ENCODE measurements at places on chromosomes 16 and 17.
A peak's percentile ranks its signal among the peaks of the same experiment; 100 is the strongest.

- DNase-seq = peak; percentile 90
Measured at GRCh38 chr17:2214929-2215615, 88.5 kb downstream of the SMG6 start.

DNA sequence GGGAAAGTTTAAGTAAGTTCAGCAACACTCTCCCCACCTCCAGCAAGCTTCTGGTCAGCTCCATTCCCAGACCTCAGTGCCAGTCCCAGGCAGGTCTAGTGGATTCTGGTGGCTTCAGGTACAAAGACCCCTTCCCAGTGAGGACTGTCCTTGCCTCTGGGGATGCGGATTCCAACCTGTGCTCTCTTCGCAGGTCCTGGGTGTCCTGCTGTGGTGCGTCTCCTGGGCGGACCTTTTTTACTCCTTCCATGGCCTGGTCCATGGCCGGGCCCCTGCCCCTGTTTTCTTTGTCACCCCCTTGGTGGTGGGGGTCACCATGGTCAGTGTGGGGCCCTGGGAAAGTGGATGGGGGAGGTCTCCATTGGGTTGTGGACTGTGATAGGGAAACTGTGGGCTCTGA, 21.8 kb downstream of the ABCC3 start:
- no peak for DNase-seq

GRCh38 chr16:1834096-1834495, 7.1 kb downstream of the FAHD1 start:
- DNase-seq = no peak

GRCh38 chr17:74748279-74748528, 224 bp upstream of the NHERF1 start:
- DNase-seq = no peak

DNA sequence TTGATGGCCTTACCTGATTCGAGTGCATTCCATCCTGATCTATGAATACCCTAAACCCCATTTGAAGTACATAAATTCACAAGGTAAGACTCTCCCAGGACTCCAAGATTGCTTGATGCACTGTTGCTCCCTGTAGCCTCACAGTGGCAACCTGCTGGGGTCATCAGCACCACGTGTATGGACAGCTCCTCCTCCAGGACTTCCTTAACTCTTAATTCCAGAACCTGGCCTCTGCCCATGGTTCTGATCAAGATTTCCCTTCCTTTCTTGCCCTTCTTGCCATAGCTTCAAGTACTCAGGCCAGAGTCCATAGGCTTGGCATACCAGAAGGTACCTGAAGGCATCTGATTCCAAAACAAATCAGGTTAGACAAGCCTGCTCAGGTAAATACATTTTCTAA, 34.0 kb upstream of the NLK start:
- peak; percentile 78 for DNase-seq

GRCh38 chr16:966035-966434, 4.7 kb downstream of the LMF1 start:
- no peak for DNase-seq

DNA sequence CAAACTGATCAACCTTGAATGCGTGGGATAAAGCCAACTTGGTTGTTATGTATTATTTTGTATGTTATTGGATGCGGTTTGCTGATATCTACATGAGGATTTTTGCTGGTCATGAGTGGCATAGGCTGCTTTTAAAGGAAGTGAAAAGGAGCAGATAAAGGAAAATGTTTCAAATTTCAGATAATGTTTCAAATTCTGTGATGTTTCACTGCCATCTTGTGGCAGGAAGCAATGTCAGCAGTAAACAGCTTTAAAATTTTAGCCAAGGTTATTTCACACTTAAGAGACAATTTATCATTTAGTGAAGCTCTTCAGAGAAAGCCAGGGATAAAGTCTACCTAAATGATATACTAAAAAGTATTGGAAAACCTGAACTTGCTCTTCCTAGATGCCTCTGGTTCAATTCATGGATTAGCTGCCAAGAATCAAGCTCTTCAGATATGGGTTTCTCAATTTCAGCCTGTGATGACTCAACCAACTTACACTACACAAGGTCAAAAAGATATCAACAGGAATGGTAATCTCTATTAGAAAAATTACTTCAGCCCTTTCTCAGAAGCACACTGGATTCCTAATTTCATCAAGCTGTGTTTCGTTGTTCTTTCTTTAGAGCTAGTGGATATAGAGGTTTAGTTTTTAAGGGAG, 136.0 kb upstream of the C17orf78 start:
- DNase-seq = peak; percentile 62

GRCh38 chr17:13740686-13741085, 139.0 kb upstream of the HS3ST3A1 start:
- no peak for DNase-seq

- DNase-seq = no peak
Measured at GRCh38 chr16:23968176-23968575, 132.4 kb downstream of the PRKCB start.

DNA sequence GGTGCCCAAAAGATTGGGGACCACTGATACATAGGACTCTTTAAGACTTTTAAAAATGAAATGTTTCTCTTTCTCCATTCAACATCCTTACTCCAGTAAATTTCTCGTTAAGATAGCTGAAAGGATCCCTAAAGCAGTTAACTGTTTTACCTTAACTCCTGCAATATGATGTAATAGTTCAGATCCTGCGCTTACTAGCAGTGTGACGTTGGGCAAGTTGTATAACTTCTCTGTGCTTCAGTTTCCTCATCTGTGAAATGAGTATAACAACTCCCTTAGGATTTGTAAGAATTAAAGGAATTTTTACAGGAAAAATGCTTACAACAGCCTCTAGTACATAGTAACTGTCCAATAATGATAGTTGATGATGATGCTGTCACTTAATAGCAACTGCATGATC, 158.9 kb downstream of the TANC2 start:
- no peak for DNase-seq

DNA sequence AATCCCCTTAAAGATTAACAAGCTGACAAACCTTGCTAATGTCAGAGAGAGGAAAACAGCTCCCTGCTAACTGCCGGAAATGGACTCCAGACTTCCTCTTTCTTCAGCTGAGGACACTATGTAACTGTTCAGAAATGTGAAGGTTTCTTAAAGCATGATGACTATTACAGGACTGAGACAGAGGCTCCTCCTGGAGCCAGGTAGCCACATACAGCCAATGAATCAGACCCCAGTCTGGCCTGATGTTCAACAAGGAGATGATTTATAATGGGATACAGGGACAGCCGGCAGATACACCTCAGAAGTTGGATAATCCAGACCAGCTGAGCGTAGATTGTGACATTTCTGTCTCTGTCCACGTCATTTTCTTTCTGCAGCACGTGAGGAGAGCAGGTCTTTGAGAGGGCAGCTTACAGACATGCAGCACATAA, 216.2 kb downstream of the HS3ST3A1 start:
- DNase-seq = peak; percentile 60

GRCh38 chr16:85360323-85361277, 248.3 kb upstream of the CIBAR2 start:
- no peak for DNase-seq

DNA sequence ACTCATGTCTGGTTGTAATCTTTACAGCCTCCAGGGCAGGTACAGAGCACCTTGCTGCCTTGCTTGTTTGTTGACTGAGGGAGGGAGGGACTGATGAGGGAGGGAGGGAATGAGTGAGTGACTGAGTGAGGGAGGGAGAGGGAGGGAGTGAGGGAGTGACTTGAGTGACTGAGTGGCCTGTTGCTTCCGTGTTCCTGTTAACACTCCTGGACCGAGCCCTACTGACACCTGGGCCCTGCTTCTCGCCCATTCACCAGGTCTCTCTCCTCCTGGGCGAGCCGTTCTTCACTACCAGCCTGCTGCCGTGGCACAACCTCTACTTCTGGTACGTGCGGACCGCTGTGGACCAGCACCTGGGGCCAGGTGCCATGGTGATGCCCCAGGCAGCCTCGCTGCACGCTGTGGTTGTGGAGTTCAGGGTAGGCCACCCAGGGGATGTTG, 41.2 kb downstream of the PRMT7 start:
- no peak for DNase-seq

GRCh38 chr17:901191-901950, 78.2 kb downstream of the NXN start:
- DNase-seq = peak; percentile 46

DNA sequence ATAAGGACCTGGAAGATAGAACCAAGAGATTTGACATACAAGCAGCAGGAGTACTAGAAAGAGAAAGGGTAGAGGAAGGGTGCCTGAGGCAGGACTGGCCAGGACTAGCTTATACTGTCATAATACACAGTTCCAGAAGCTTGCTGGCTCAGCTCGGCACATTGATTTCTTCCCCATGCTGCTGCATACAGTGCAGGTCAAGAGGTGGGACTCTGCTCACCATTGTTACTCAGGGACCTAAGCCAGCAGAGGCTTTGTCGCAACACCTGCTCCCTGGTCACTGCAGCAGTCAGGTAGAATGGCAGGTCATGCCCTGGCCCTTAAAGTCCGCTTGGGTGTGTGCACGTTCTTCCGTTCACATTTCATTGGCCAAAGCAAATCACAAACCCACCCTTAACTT, 32.8 kb downstream of the LDHD start:
- no peak for DNase-seq

GRCh38 chr16:8645831-8646230, 24.3 kb downstream of the METTL22 start:
- no peak for DNase-seq

GRCh38 chr16:57846078-57846697, 43.9 kb upstream of the KIFC3 start:
- peak; percentile 64 for DNase-seq

DNA sequence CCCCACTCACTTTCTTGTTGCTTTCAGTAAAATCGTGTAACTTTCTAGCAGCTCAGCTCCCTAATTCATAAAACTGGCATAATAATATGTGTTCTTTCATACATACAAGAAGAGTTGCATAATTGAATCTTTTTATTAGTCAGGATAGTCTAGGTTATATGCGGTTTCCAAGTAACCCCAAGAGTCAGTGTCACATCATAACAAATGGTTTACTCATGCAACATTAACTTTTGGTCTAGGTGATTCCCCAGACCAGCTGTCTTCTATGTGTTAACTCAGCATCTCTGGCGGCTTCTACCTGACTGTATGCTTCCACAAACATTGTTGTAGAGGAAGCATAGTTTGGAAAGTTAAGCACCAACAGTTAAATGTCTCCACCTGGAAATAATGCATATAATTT, 1000.4 kb downstream of the CDH11 start:
- DNase-seq = peak; percentile 67

DNA sequence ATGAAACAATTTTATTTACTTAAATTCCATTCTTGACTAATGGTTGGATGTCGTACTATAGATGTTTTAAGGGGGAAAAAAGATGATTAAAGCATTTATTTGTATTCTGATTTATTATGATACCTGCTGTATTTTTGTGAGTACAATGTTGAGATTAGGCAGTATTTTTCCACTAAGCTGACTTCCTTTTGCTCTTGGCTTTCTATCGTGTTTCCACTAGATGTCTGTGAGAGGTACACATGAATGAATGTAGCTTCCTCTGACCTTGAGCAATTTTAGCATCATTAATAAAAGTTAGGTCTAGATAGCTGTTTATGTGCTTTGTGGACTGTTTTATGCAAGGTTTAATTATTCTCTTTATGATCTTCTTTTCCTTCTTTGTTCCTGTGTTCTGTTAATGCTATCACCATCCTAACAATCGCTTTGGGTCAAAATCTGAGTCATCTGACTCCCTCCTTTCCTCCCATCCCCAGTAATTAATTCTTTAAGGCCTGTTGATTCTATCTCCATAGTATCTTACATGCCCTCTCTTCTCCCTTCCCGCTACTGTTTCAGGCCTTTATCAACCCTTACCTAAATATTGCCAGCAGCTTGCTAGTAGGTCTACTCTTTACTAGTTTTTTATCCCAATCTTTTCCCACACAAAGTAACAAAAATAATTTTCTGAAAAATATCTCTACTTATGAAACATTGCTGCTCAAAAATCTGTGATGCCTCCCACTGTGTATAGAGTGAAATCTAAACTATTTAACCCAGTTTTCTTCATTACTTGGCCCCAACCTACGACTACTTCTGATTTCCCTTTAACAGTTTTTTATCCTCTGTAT, 76.0 kb downstream of the VMP1 start:
- DNase-seq = peak; percentile 69

DNA sequence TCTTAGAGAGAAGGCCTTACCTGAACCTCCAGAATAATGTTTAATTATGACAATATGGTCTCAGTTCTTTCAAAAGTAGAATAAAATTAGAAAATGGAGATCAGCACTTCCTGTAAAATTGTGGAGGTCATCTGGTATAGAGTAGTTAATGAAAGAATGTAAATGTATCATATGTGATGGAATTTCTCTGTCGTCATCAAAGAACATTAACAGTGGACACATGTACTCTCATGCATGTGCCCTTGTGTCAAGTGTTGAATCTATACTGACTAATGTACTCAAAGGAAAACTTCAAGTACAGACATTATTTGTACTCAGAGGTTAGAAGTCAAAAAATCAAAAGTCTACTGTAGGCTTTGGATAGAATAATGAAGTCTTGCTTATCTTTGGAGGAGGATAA, 129.2 kb upstream of the MYOCD start:
- DNase-seq = peak; percentile 13

- no peak for DNase-seq
Measured at GRCh38 chr17:65023791-65024190, 32.7 kb downstream of the GNA13 start.

DNA sequence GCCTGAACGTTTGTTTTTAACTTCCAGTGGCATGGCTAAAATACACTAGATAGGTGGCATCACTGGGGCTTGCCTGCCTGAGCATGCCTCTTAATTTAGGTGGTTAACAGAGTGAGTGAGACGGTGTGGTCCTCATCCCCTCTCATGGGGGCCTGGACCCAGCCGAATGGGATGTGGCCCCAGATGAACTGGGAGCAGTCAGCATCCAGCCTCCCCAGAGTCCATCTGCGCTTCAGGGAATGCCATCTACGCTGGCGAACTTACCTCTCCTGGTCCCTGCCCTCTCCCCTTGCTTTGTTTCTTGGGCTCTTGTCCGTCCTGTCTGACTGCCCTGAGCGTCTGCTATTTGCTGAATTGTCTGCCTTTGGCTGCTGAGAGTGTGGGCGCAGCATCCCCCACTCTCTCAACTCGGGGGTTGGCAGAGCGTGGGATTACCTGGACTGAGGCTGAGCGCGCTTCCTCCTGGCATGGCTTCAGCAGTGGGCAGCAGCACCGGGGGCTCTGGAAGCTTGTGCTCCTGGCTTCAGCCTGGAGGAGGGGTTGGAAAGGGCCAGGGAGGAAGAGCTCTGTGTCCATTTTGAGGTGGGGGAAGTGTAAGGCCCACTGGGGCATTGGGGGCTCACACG, 2.1 kb downstream of the RAB40C start:
- no peak for DNase-seq

DNA sequence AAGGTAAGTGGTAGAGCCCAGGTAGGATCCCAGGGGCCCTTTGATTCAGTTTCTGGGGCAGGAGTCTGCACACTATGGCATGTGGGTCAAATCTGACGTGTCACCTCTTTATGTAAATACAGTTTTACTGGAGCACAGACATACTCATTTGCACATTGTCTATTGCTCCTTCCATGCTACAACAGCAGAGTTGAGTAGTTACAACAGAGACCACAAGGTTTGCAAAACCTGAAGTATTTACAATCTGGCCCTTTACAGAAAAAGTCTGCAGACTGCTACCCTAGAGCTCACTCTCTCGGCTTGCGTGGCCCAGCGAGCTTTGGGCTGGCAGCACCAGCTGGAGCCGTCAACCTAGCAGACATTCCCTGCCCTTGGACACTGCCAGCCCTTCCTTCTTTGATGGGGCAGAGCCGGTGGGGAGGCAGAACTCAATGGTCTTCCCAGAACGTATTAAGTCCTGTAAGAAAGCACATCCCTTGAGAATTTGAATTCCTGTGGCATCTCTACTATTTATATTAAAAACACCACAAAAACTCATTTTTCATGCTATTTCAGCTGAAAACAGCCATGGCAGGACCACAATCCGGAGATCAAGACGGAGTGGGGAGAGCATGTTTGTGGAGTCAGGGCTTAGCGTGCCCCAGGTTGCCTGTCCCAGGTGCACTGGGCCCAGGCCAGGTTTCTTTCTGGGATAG, 133.1 kb upstream of the NUDT7 start:
- DNase-seq = peak; percentile 59
